ENCODE measurements at places on chromosomes 3 and 15.

GRCh38 chr3:11991751-11992150 lies 12.4 kb upstream of the SYN2 start:
- DNase-seq = no peak

DNA sequence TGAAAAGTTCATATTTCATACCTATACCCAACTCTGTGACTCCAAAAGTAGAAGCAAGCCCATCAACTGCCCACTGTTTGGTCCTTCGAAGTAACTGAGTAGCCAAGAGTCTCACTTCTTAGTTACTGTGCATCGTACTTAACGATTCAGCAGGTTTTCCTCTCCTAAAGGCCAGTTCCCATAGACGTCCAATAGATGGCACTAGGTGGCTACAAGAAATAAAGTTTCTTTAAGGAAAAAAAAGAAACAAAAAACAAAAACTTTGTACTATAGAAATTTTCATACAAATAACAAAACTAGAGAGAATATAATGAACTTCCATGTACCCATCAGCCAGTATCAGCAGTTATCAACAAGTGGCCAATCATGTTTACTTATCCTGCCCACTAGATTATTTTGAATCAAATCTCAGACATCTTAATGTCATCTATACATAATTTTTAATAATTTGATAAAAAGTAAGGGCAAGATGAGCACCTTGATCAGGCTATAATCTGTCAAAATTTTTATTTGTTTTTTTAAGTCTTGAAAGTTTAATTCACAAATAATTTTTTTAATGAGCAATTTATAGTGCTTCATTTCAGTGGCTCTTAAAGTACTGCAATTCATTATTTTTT lies 63.8 kb upstream of the ACP3 start:
- peak; percentile 48 for DNase-seq

DNA sequence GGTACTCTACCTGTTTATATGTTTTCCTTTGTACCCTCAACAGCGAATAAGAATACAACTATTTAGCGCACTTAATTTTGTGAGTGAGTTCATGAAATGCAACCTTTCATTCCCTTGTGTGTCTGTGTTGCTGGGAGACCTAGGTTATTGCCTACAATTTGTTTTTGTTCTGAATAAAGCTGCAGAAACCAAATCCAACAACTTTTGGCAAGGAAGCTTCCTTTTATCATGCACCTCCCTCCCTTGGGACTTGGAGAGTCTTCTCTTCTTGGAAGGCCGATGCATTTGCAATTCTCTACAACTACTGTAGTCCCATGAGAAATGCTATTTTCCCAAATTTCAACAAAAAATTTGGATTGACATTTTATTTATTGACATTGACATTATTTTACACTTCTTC lies 1002.4 kb upstream of the CADM2 start:
- no peak for DNase-seq

GRCh38 chr3:108940166-108940565 lies 13.5 kb downstream of the GUCA1C start:
- DNase-seq = no peak

GRCh38 chr3:81530180-81530939 lies 231.1 kb downstream of the GBE1 start:
- DNase-seq = no peak
